Activated B cell treated with CpG ODN at 0.5 μM for 24 hours (primary cell): ENCODE measurements at places on chromosomes 7 and 10. TPM values are rescaled to one million over a fixed set of nuclear protein-coding genes. Genes with fewer than 3 reads are reported as not detected.

- H3K27me3 ChIP-seq = peaks cover 24% of the 10 kb centered on the region
- no peak for DNase-seq
- no peak overlapping the region for H3K27ac ChIP-seq
- no peaks in the 10 kb centered on the region for H3K36me3 ChIP-seq
- peaks cover 7% of the 10 kb centered on the region for H3K4me1 ChIP-seq
- no peak overlapping the region for H3K4me3 ChIP-seq
These were observed 106.0 kb downstream of the ADARB2 start for GRCh38 chr10:1631282-1631681.

- H3K27me3 ChIP-seq = no peaks in the 10 kb centered on the region
- H3K4me1 ChIP-seq = peaks cover 63% of the 10 kb centered on the region
- DNase-seq = peak; percentile 60
- H3K36me3 ChIP-seq = peaks cover 56% of the 10 kb centered on the region
These were observed 19.2 kb upstream of the SMO start for GRCh38 chr7:129169171-129169671.

- no peak overlapping the region for H3K4me3 ChIP-seq
- no peaks in the 10 kb centered on the region for H3K27me3 ChIP-seq
- H3K4me1 ChIP-seq = no peaks in the 10 kb centered on the region
- no peak for DNase-seq
These were observed 36.5 kb downstream of the FHIP2A start for GRCh38 chr10:114857922-114858629.

The SCART1 gene
- 2.8 TPM in 2 replicates for total RNA-seq

The IGFBP1 gene
- total RNA-seq = not detected in 2 replicates

DNA sequence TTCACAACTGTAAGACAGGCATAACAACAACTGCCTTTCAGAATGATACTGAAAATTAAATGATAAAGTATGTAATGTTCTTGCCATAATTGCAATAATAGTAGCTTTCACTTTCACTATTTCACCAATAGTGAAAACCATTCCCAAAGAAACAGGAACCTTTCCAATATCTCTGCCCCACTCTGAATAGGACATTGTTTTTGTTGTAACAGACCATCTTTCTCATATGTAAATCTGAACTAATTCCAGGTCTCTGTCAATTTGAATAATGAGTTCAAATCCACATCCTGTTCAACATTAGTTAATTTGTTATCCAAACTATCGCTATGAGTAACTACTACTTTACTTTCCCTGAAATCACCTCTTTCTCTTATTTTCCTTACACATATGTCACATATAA is 148.0 kb downstream of the LRRN3 start:
- H3K4me1 ChIP-seq = peaks cover 16% of the 10 kb centered on the region
- no peak overlapping the region for H3K27ac ChIP-seq
- DNase-seq = no peak
- no peaks in the 10 kb centered on the region for H3K27me3 ChIP-seq
- no peak overlapping the region for H3K4me3 ChIP-seq
- peaks cover 5% of the 10 kb centered on the region for H3K36me3 ChIP-seq

GRCh38 chr7:90596671-90597562 is 796 bp downstream of the CDK14 start:
- peaks cover 3% of the 10 kb centered on the region for H3K36me3 ChIP-seq
- peak overlapping the region; percentile 96 for H3K4me3 ChIP-seq
- peak overlapping the region; percentile 95 for H3K27ac ChIP-seq
- peaks cover 63% of the 10 kb centered on the region for H3K4me1 ChIP-seq

The SPDYE9 gene
- total RNA-seq = not detected in 2 replicates

The PPP1R17 gene
- not detected in 2 replicates for total RNA-seq

DNA sequence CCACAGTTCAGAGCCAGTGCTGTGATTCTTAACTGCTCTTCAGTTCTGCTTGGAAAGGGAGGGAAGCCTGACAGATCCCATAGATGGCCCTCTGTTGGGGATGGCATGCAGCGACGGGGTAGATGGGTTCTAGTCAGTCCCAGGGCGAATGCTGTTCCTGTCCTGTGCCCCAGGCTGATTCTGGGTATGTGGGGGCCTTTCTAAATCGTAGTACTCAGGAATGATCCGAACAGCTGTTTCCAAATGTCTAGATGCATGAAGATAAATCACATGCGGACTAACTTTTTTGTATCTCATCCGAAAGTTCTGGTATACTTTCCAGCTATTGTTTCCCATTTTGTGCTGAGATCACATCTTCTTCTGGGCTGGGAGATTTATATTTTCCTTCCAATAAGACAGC is 186.0 kb upstream of the MKI67 start:
- no peak for DNase-seq
- no peaks in the 10 kb centered on the region for H3K27me3 ChIP-seq
- no peaks in the 10 kb centered on the region for H3K4me1 ChIP-seq
- H3K4me3 ChIP-seq = no peak overlapping the region
- H3K27ac ChIP-seq = no peak overlapping the region

DNA sequence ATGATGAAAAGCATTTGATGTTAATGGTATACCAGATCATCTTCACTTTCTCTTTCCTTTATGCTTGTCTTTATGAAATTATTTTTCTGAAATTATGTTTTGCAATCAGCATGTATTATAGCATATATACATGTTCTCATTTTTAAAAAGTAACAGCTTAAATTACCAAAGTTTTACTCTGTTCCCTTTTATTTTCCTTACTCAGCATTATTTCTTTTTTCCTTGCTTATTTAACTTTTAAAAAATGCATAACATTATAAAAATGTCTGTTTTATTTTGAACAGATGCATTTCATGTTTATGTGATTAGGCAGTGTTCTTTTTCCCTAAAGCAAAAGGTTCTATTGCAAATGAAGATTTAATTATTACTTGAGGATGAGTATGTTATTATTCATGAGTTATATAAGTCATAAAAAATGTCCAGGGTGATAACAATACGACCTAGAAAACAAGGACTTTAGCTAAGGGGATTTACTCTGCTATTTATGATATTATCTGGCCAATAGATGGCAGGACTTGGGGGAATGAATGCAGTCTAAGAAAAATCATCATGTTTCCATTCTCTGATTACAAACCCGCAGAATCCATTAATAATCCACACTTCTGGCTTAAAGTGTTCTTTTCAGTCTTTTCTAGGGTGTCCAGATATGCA is 38.5 kb downstream of the CABCOCO1 start:
- DNase-seq = no peak
- H3K36me3 ChIP-seq = no peaks in the 10 kb centered on the region
- H3K4me3 ChIP-seq = no peak overlapping the region
- H3K27ac ChIP-seq = no peak overlapping the region
- no peaks in the 10 kb centered on the region for H3K4me1 ChIP-seq

The CTBP2 gene
- total RNA-seq = 0.29 and 0.42 TPM in 2 replicates

DNA sequence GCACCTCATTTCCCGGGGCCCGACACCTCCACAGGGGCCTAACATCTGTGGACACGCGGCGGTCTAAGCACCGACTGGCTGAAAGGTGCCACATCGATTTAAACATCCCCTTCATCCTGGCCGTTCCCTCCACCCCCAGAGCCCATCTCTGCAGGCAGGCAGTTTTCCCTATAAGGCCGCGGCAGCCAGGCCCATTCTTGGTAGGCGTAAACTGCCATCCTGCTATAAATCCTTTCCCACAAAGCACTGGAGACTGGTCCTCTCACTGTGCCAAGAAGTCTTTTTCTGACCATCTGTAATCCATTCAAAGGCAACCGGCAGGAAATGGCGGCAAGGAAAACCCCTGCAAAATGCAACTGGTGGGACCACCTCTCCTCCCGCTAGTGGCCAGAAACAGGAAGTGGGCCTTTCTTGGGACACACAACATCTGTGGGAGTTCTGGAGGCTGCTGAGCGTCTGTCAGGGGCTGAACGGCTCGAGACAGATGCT is 22.4 kb downstream of the ATXN7L1 start:
- peaks cover 9% of the 10 kb centered on the region for H3K4me1 ChIP-seq
- H3K27me3 ChIP-seq = no peaks in the 10 kb centered on the region
- DNase-seq = no peak

GRCh38 chr10:79559726-79560125 is 481 bp downstream of the SFTPA2 start:
- no peaks in the 10 kb centered on the region for H3K36me3 ChIP-seq
- no peak overlapping the region for H3K4me3 ChIP-seq
- H3K4me1 ChIP-seq = peaks cover 2% of the 10 kb centered on the region
- no peak for DNase-seq
- peaks cover 20% of the 10 kb centered on the region for H3K27me3 ChIP-seq
- H3K27ac ChIP-seq = no peak overlapping the region

The MMD2 gene
- total RNA-seq = not detected in 2 replicates

DNA sequence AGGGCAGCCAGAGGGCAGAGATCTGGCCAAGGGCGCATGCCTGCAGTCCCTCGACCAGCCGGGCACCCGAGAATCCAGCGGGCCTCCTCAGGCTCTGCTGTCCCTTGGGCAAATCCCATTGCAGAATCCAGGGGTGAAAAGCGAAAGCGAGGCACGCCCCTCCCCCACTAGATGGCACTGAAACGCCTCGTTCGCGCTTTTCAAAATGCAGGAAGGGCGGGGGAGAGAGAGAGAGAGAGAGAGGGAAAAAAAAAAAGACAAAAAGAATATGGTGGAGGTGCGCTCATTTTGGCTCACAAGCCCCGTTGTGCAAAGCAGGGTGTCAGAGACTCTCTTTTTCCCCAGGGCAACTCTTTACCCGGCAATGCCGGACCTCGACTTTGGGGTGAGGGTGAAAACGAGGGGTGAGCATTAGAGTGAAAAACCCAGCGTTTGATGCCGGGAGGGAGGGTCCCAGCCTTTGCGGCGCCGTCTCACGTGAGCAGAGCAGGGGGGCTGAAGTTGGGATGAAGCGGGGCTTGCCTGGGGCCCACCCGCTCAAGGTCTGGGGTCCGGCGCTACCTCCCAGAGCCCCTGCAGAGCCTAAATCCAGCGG is 2.5 kb upstream of the TMEM178B start:
- H3K4me3 ChIP-seq = peak overlapping the region; percentile 67
- peaks cover 48% of the 10 kb centered on the region for H3K27me3 ChIP-seq
- H3K4me1 ChIP-seq = peaks cover 26% of the 10 kb centered on the region

DNA sequence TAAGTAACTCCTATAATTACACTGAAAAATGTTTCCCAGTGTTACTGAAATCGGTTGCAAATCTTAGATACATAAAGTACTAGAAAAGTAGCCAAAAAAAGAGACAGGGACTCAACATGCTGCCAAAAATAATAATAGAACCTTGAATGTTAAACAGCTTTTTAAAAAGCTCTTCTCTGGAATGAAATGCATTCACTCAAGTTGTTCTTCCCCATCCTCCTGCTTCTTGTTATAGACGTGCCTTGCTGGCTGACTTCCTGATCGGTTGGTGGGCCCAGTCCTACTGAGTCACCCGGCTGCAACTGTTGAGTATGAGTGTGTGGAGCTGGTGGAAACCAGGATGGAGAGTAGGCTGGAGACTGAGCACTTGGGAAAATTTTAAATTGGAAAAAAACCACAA is 30.6 kb upstream of the RAPGEF5 start:
- DNase-seq = no peak
- peaks cover 12% of the 10 kb centered on the region for H3K4me1 ChIP-seq
- H3K27ac ChIP-seq = no peak overlapping the region
- peaks cover 9% of the 10 kb centered on the region for H3K27me3 ChIP-seq

The RALA gene
- total RNA-seq = 32.6 and 37.3 TPM in 2 replicates

The FAM221A gene
- 6.5 and 8.3 TPM in 2 replicates for total RNA-seq

The PNLIPRP2 gene
- total RNA-seq = not detected in 2 replicates

DNA sequence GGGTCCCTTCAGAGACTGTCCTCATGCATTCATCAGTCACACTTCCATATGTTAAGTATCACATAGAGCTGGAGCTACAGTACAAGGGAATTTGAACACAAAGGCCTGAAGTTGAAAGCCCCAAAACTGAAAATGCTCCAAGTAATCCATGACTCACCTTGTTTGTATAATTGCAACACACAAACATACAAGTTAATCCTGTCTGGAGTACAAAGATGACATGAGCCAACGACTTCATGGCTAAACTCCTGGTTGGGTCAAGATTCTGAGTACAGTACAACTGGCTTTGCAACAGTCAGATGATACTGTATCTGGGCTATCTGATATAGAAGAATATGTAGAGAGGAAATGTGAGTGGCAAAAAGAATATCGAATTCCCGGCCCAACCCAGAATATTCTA is 73.1 kb upstream of the AASS start:
- no peak overlapping the region for H3K4me3 ChIP-seq
- DNase-seq = no peak
- H3K36me3 ChIP-seq = no peaks in the 10 kb centered on the region
- peaks cover 3% of the 10 kb centered on the region for H3K27me3 ChIP-seq

The PDAP1 gene
- 105 and 134 TPM in 2 replicates for total RNA-seq

GRCh38 chr7:50213622-50214017 is 90.9 kb upstream of the IKZF1 start:
- no peak overlapping the region for H3K4me3 ChIP-seq
- H3K4me1 ChIP-seq = peaks cover 61% of the 10 kb centered on the region
- DNase-seq = no peak
- no peaks in the 10 kb centered on the region for H3K36me3 ChIP-seq
- H3K27ac ChIP-seq = peak overlapping the region; percentile 84

GRCh38 chr7:50353894-50354595 is 49.5 kb downstream of the IKZF1 start:
- H3K27me3 ChIP-seq = no peaks in the 10 kb centered on the region
- H3K27ac ChIP-seq = peak overlapping the region; percentile 85
- no peak overlapping the region for H3K4me3 ChIP-seq
- peaks cover 83% of the 10 kb centered on the region for H3K36me3 ChIP-seq
- no peak for DNase-seq

- H3K27me3 ChIP-seq = no peaks in the 10 kb centered on the region
- DNase-seq = no peak
- H3K4me3 ChIP-seq = no peak overlapping the region
- no peak overlapping the region for H3K27ac ChIP-seq
- no peaks in the 10 kb centered on the region for H3K36me3 ChIP-seq
These were observed 207.1 kb upstream of the ZNF32 start for GRCh38 chr10:43855667-43856210.

GRCh38 chr7:125930848-125931247 is 1001.2 kb upstream of the POT1 start:
- H3K27me3 ChIP-seq = no peaks in the 10 kb centered on the region
- H3K4me3 ChIP-seq = no peak overlapping the region
- H3K4me1 ChIP-seq = no peaks in the 10 kb centered on the region
- H3K27ac ChIP-seq = no peak overlapping the region
- no peaks in the 10 kb centered on the region for H3K36me3 ChIP-seq

The BET1 gene
- total RNA-seq = 23.0 and 23.7 TPM in 2 replicates

DNA sequence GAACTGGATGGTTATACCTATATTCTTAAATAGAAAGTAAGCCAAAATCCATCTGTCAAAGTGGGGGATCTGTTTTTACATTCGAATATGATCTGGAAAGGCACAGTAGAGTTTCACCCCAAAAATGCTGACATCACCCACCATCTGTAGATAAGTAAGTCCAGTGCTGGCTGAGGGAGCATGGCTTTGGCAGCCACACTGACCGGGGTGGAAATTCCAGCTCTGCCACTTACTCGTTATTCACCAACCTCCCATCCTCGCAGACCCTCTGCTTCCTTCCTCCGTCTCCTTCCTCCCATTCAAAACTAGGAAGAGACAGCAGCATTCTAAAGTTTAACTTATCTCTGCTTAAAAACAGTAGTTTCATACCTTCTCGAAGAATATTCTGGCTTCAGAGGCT is 84.9 kb upstream of the GATA3 start:
- H3K4me1 ChIP-seq = peaks cover 5% of the 10 kb centered on the region
- no peak for DNase-seq
- peaks cover 43% of the 10 kb centered on the region for H3K36me3 ChIP-seq

The ICA1 gene
- total RNA-seq = not detected in 2 replicates

DNA sequence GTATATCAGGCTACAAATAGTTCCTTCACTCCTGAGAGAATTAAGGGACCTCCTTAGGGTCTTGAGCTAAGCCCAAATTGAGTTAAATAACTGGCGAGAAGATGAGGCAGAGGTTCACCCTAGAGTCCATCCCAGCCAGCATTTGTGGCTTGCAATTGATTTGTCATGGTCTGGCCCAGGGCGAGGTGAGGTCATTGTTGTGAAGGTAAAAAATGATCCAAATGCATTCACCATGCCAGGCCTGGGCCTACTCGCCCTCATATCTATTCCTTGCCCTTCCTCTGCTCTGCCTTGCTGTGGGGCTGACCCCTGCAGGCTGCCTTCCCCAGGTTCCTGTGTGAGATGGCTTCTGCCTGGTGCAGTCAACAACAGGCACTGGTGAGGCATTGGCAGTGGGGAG is 207.2 kb downstream of the ZNF365 start:
- no peaks in the 10 kb centered on the region for H3K27me3 ChIP-seq
- H3K36me3 ChIP-seq = no peaks in the 10 kb centered on the region
- peaks cover 7% of the 10 kb centered on the region for H3K4me1 ChIP-seq
